ENCODE measurements at places on chromosomes 5 and 9. TPM values are rescaled to one million over a fixed set of nuclear protein-coding genes. Genes with fewer than 3 reads are reported as not detected.

Gene JAKMIP2
- total RNA-seq = 1.7 TPM

Gene TTF1
- total RNA-seq = 15.5 TPM

Gene NEUROG1
- total RNA-seq = not detected

Gene FAT2
- total RNA-seq = 0.05 TPM

Gene SLC22A4
- 6.3 TPM for total RNA-seq

Gene CXCL14
- total RNA-seq = 10.3 TPM

Gene THBS4
- 0.51 TPM for total RNA-seq
